ENCODE measurements at places on chromosomes 2 and 18.

- DNase-seq: no peak
Measured at GRCh38 chr18:21991886-21992285, 177.5 kb upstream of the GATA6 start.

- no peak for DNase-seq
Measured at GRCh38 chr2:31429759-31430438, 15.4 kb upstream of the XDH start.

- DNase-seq: no peak
Measured at GRCh38 chr18:25175558-25176517, 176.1 kb downstream of the ZNF521 start.

DNA sequence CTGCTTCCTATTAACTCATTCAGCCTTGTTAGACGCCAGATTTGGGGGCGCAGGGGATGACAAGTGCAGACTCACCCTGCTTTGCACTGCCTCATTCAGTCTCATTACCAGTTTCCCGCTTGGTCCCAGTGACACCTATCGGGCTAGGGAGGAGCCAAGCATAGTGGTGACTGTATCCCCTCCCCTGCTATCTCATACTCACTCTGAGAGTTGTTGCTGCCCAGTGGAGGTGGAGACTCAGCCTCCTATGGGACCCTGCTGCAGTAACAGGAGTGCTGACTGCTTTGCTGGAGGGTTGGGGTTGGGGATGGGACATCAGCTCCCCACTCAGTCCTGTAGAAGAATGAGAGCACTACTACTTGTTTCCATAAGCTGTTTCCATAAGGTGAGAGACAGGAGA is 21.3 kb upstream of the PIK3C3 start:
- no peak for DNase-seq

DNA sequence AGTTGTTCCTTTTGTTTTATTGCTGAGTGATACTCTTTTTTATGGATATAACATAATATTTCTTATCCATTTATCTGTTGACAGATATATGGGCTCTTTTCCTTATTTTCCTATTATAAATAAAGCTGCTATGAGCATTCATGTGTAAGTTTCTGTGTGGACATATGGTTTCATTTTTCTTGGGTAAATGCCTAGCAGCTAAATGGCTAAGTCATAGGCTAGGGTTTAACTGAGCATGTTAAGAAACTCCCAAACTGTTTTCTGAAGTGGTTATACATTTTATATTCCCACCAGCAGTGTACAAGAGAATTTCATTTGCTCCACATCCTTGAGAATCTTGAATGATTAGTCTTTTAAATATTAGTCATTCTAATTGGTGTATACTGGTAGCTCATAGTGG is 786.6 kb upstream of the CDH2 start:
- DNase-seq: no peak

- no peak for DNase-seq
Measured at GRCh38 chr2:127104881-127105655, 1.9 kb downstream of the BIN1 start.

- DNase-seq: no peak
Measured at GRCh38 chr2:128310094-128310716, 8.5 kb downstream of the HS6ST1 start.

DNA sequence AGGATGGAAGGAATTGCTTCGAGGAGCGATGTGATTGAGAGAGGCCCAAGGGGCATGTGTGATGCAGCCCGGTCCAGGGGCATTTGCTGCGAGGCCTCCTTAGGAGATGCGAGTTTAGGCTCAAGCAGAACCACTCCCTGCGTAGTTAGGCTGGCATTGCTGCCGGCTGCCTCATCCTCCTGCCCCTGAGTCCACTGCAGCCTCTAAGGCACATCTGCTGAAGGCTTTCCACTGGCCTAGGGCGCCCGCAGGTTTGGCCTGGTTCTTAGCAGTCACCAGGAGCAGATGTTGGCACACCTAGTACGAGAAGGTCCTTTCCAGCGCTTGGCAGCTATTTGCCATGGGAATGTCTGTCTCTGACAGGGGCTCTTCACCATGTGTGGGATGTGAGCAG is 20.7 kb downstream of the INPP5D start:
- DNase-seq: no peak

DNA sequence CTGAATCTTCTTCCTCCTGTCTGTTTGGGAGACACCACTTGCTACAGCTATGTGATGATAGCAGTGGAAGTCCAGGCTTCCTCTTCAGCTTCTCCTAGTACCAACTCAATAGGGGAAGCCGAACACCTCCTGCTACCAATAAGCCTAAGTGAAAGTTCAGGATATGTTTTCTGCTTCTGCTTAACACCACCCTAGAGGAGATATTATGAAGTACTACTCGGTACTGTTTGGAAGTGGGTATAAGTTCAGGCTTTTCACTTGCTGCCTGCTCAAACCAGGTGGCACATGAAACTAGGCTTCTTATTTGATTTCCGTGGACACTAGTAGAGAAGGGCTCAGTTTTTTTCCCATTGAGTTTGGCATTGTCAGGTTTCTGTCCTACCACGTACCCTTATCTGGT is 99.8 kb downstream of the PTPN4 start:
- no peak for DNase-seq

DNA sequence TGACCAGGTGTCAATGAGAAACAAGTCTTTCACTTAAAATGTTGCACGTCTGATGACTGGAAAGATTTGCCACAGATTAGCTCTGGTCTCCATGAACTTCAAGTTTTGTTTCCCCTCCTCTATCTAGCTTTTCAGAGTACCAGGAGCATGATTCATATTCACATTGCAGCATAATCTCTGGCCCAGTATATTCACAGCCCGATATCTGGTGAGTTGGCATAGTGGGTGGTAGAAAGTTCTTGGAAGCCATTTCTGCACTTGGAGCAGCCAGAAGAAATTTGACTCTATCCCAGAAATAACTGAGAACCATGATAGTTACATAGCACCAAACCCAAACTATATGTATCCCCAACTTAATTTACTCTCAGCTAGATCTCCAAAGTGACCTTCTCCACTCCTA is 503.9 kb downstream of the PID1 start:
- no peak for DNase-seq

DNA sequence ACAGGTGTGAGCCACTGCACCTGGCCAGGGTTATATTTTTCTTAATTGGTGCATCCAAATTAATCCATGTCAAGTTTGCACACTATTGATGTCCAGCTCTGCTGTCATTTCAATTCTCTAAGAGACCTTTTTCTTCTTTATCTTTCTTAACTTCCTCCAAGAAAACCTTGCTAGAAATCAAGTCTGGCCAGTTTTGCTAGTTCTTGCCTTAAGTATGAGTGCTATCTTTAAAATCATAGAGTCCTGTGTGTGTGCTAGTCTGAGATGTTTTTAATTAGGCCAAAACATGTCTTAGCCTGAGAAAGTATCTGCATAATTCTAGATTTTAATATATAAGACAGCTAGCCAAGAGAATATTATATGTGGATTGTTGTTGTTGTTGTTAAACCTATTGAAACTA is 56.2 kb upstream of the SLC39A10 start:
- DNase-seq: no peak

DNA sequence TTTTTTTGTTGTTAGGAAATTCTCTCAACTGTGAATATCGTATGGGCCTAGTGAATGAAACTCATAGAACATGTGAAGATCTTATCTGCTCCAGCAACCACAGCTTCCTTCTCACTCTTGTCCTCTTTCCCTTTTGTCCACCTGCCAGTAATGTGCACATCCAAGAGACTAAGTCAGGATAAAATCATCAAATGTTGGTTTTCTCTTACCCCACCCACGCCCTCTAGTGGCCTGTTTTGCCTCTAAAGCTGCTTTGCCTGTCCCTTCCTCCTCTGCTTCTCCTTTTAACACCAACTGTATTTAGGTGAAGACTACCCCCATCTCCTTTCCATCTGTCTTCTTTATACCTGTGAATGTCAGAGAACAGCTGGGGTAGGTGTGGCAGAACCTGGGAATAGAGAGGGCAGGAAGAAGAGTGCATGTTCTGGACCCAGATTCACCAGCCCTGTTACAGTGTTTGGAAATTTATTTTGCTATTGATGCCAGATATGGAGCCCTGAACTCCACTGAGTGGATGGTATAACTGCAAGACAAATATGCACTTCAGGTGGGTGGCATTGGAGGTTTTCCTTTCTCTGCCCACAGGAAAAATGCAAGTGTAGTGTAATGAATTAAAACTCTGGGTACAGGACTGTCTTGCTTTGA is 8.4 kb upstream of the MGAT5 start:
- DNase-seq: peak; percentile 46

GRCh38 chr2:234478121-234478858 is 18.6 kb downstream of the ARL4C start:
- DNase-seq: no peak

DNA sequence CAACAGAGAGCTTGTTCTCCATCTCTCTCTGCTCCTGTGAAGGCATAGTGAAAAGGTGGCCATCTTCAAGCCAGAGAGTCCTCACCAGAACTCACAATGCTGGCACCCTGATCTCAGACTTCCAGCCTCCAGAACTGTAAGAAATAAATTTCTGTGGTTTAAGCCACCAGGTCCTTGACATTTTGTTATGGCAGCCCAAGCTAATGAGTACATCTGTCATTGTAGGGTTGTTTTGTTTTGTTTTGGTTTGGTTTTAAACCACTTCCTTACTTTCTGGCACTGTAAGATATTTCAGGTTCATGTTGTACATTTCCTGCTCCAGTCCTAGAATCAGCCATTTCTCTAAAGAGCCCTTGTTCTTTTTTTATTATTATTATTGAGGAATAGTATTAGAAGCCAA is 171.2 kb downstream of the CPS1 start:
- DNase-seq: no peak

- peak; percentile 27 for DNase-seq
Measured at GRCh38 chr2:137638932-137639331, 325.3 kb upstream of the HNMT start.

DNA sequence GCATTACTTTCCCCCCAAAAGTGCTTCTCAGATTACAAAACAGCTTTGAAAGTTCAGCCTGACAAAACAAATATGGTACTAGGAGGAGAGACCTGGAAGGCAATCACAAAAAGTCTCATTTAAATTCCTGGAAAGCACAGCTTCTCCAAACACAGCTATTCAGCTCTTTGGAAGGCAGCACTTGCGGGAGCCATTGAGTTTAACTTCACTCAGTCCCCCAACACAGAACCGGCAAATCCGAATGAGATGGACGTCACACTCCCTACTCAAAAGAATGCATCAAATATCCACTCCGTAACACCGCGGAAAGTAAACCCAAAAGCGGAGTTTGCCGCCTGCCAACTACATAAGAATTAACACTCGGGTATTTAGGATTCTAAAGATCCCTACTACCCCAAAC is 638 bp downstream of the ST6GAL2 start:
- no peak for DNase-seq

- DNase-seq: no peak
Measured at GRCh38 chr18:50192995-50193795, 1.8 kb downstream of the MYO5B start.

Data from NT2/D1 (cell line).